Astrocyte (in vitro differentiated cells and primary cell): ENCODE measurements at places on chromosomes 2 and 18. TPM values are rescaled to one million over a fixed set of nuclear protein-coding genes. Genes with fewer than 3 reads are reported as not detected.

DNA sequence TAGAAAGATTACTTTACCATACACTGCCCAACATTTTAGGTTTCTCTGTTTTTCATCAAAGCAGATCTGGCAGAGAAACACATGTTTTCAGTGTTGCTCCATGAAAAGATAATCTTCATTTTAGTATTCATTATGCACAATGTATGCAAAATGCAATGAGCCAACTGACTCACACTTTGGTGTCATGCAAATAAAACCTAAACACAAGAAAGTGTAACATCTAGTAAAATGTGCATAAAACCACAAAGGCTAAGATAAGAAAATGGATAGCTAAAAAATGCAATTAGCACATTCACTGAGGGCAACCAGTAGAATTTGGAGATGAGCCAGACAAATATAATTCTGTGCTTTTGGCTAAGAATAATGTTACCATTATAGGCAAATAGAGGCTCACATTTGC is 203.5 kb upstream of the UBE2E3 start:
- H3K36me3 ChIP-seq, result no peaks in the 10 kb centered on the region
- DNase-seq, result peak; percentile 73

GRCh38 chr2:120182019-120182560 is 41.1 kb downstream of the TMEM185B start:
- DNase-seq, result no peak
- H3K36me3 ChIP-seq, result no peaks in the 10 kb centered on the region
- H3K27me3 ChIP-seq, result no peaks in the 10 kb centered on the region
- H3K4me1 ChIP-seq, result no peaks in the 10 kb centered on the region

- no peaks in the 10 kb centered on the region for H3K4me1 ChIP-seq
- no peak overlapping the region for H3K4me3 ChIP-seq
- no peaks in the 10 kb centered on the region for H3K36me3 ChIP-seq
Observed at GRCh38 chr2:238988105-238988504, 140.2 kb downstream of the TWIST2 start.

- no peak for DNase-seq
- H3K4me3 ChIP-seq, result no peak overlapping the region
- no peaks in the 10 kb centered on the region for H3K36me3 ChIP-seq
- H3K27ac ChIP-seq, result no peak overlapping the region
Observed at GRCh38 chr18:43278355-43278754, 1.1 kb upstream of the SYT4 start.

EPHA4 gene
- 30.1 and 35.7 TPM in 2 replicates for total RNA-seq

DNA sequence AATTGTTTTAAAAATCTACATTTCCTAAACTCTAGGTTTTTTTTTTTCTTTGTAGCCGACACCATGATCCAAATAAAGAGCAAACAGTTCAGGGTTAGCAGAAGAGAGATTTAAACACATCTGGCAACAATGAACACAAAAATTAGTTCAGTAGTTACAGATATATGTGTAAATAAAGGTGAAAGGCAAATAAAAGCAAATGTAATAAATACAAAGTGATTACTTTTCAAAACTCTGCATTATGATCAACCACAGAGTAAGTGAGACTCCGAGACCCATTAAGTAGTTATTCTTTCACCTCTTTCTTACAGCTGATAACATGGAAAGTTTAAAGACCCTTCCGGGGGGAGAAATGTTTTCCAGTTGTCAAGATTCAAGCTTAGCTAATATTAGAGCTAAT is 716 bp downstream of the CALCRL start:
- no peak overlapping the region for H3K4me3 ChIP-seq
- H3K27me3 ChIP-seq, result no peaks in the 10 kb centered on the region
- no peaks in the 10 kb centered on the region for H3K36me3 ChIP-seq
- no peak overlapping the region for H3K27ac ChIP-seq
- no peak for DNase-seq

GRCh38 chr2:71777946-71778345 is 324.6 kb downstream of the DYSF start:
- H3K4me1 ChIP-seq, result peaks cover 10% of the 10 kb centered on the region
- H3K36me3 ChIP-seq, result no peaks in the 10 kb centered on the region
- H3K27me3 ChIP-seq, result peaks cover 9% of the 10 kb centered on the region
- no peak for DNase-seq

DNA sequence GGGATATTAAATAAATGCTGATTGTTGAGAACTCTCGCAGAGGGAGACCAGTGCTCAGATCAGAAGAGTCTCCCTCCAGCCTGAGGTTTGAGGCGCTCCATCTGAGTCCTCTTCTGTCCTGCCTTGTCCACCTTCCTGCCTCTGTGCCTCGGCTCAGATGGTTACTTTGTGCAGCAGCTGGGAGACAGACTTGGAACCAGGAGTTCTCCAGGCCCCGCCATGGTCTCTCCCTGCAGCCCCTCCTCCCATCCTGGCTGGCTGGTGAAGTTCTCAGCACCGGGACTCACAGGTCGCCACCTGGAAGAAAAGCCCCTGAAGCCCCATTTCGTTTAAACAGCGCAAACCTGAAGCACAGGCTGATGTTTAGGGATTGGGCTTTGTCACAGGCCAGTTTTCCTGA is 60.6 kb downstream of the DDX1 start:
- peaks cover 2% of the 10 kb centered on the region for H3K27me3 ChIP-seq
- H3K4me3 ChIP-seq, result no peak overlapping the region
- H3K27ac ChIP-seq, result no peak overlapping the region
- no peaks in the 10 kb centered on the region for H3K36me3 ChIP-seq
- no peaks in the 10 kb centered on the region for H3K4me1 ChIP-seq
- DNase-seq, result no peak

- H3K4me3 ChIP-seq, result no peak overlapping the region
- DNase-seq, result peak; percentile 41
- no peaks in the 10 kb centered on the region for H3K27me3 ChIP-seq
- H3K27ac ChIP-seq, result no peak overlapping the region
- H3K4me1 ChIP-seq, result no peaks in the 10 kb centered on the region
- no peaks in the 10 kb centered on the region for H3K36me3 ChIP-seq
Observed at GRCh38 chr2:6148882-6149281, 456.7 kb downstream of the SOX11 start.

GRCh38 chr2:66573821-66574233 is 138.9 kb downstream of the MEIS1 start:
- peaks cover 35% of the 10 kb centered on the region for H3K4me1 ChIP-seq
- peaks cover 24% of the 10 kb centered on the region for H3K27me3 ChIP-seq
- no peak for DNase-seq
- H3K36me3 ChIP-seq, result peaks cover 5% of the 10 kb centered on the region
- H3K4me3 ChIP-seq, result no peak overlapping the region

DNA sequence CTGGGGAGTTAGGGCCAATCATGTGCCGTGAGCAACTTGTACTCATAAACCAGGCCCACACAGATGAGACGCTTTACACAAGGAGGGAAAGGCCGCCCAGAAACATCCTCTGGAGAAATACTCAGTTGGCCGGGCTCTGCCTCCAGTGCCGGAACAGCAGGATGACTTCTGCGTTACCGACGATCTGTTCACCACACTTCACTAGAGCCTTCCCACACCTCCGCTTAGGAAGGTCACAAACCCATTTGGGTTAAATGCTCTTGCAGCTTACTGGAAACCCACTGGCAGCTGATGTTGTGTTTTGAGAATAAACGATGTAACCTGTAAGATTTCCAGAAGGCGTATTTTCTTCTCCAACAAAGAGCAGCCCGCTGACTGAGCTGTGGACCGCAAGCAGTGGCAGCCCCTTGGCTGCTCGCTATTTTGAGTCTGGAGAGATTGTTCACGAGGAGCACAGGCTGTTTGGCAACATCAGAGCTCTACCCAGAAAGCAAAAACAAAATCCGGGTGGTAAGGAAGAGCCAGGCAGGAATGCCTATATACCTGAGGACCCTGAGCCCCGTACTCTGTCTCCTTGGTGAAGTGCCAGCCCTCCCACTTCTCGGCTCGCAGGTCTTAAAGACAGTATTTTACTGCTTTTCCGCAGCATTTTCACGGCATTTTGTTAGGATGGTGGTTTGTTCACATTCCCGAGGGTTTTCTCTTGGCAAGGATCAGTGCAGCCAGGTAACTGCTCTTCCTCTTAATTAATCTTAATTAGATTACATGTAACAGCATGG is 44.0 kb downstream of the COLEC12 start:
- no peak overlapping the region for H3K27ac ChIP-seq
- H3K4me3 ChIP-seq, result no peak overlapping the region
- DNase-seq, result no peak
- no peaks in the 10 kb centered on the region for H3K36me3 ChIP-seq
- peaks cover 12% of the 10 kb centered on the region for H3K4me1 ChIP-seq
- H3K27me3 ChIP-seq, result no peaks in the 10 kb centered on the region

ACOXL gene
- total RNA-seq, result 0.12 and 0.23 TPM in 2 replicates

DNA sequence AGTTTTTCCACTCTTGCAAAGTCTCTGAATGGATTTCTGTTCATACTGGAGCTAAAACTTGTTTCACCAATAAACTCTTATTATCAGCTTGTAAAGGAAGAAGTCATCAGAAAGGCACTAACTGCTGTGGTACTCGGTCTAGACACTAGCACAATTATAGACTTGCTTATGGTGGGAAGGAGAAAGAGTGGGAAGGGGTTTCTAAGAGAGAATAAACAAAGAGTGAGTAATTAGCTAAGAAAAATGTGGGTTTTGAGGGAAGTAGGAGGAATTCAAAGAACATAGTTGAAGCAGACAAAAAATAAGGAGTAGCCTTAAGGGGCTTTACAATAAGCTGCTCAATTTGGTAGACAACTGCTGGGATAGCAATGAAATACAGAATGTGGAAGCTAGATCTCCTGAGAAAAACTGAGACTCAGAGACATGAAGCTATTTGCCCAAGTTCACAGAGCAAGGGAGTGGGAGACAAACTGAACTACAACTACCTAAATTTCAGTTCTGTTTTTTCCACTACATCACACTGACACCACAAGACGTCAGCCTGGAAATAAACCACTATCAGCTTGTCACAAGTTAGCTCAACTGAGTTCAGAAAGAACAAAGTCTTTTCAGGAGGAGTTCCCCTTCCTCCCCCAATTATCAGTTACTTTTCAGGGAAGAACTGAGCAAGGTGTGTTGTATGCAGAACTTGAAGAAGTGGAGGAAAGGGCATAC is 59.7 kb downstream of the MAP4K3 start:
- peaks cover 3% of the 10 kb centered on the region for H3K36me3 ChIP-seq
- peaks cover 22% of the 10 kb centered on the region for H3K4me1 ChIP-seq
- peak; percentile 73 for DNase-seq
- H3K4me3 ChIP-seq, result no peak overlapping the region

GRCh38 chr2:170505631-170506275 is 209.4 kb upstream of the SP5 start:
- no peak for DNase-seq
- H3K27ac ChIP-seq, result no peak overlapping the region
- no peak overlapping the region for H3K4me3 ChIP-seq
- H3K4me1 ChIP-seq, result peaks cover 12% of the 10 kb centered on the region
- H3K27me3 ChIP-seq, result peaks cover 10% of the 10 kb centered on the region
- H3K36me3 ChIP-seq, result no peaks in the 10 kb centered on the region

GRCh38 chr18:32576296-32576916 is 105.7 kb upstream of the GAREM1 start:
- H3K36me3 ChIP-seq, result no peaks in the 10 kb centered on the region
- no peak overlapping the region for H3K4me3 ChIP-seq
- no peaks in the 10 kb centered on the region for H3K27me3 ChIP-seq
- H3K4me1 ChIP-seq, result no peaks in the 10 kb centered on the region

NAT8 gene
- not detected in 2 replicates for total RNA-seq

CROCC2 gene
- not detected in 2 replicates for total RNA-seq

CCDC141 gene
- 0.18 TPM in 1 of 2 replicates, not detected in the other for total RNA-seq

G6PC2 gene
- not detected in 2 replicates for total RNA-seq

- no peak overlapping the region for H3K27ac ChIP-seq
- H3K4me1 ChIP-seq, result no peaks in the 10 kb centered on the region
- no peak overlapping the region for H3K4me3 ChIP-seq
- no peaks in the 10 kb centered on the region for H3K27me3 ChIP-seq
Observed at GRCh38 chr18:41853280-41853679, 101.8 kb upstream of the PIK3C3 start.

GRCh38 chr18:7778181-7778580 is 211.1 kb downstream of the PTPRM start:
- no peak overlapping the region for H3K27ac ChIP-seq
- no peak overlapping the region for H3K4me3 ChIP-seq
- H3K36me3 ChIP-seq, result no peaks in the 10 kb centered on the region
- H3K4me1 ChIP-seq, result peaks cover 4% of the 10 kb centered on the region
- peak; percentile 64 for DNase-seq

GRCh38 chr2:40471866-40472265 is 20.0 kb upstream of the SLC8A1 start:
- H3K27ac ChIP-seq, result no peak overlapping the region
- H3K4me3 ChIP-seq, result no peak overlapping the region
- DNase-seq, result no peak

- H3K4me3 ChIP-seq, result no peak overlapping the region
- H3K36me3 ChIP-seq, result no peaks in the 10 kb centered on the region
- no peak overlapping the region for H3K27ac ChIP-seq
Observed at GRCh38 chr2:41187376-41188122, 735.7 kb upstream of the SLC8A1 start.

GRCh38 chr2:120846406-120847095 is 110.9 kb downstream of the GLI2 start:
- peaks cover 11% of the 10 kb centered on the region for H3K4me1 ChIP-seq
- H3K27ac ChIP-seq, result no peak overlapping the region
- no peaks in the 10 kb centered on the region for H3K27me3 ChIP-seq
- H3K36me3 ChIP-seq, result no peaks in the 10 kb centered on the region

- no peaks in the 10 kb centered on the region for H3K27me3 ChIP-seq
- DNase-seq, result peak; percentile 33
- no peaks in the 10 kb centered on the region for H3K36me3 ChIP-seq
- no peaks in the 10 kb centered on the region for H3K4me1 ChIP-seq
- H3K4me3 ChIP-seq, result no peak overlapping the region
- no peak overlapping the region for H3K27ac ChIP-seq
Observed at GRCh38 chr2:101419096-101419663, 31.9 kb upstream of the CREG2 start.

GRCh38 chr2:151826737-151827157 is 1.5 kb downstream of the ARL5A start:
- no peak overlapping the region for H3K27ac ChIP-seq
- peak; percentile 23 for DNase-seq
- H3K4me1 ChIP-seq, result peaks cover 18% of the 10 kb centered on the region
- no peaks in the 10 kb centered on the region for H3K36me3 ChIP-seq

RNF125 gene
- 1.8 and 1.9 TPM in 2 replicates for total RNA-seq

- no peak for DNase-seq
- H3K4me1 ChIP-seq, result no peaks in the 10 kb centered on the region
- H3K27me3 ChIP-seq, result no peaks in the 10 kb centered on the region
- H3K36me3 ChIP-seq, result no peaks in the 10 kb centered on the region
- H3K4me3 ChIP-seq, result no peak overlapping the region
- no peak overlapping the region for H3K27ac ChIP-seq
Observed at GRCh38 chr2:46562451-46562840, 83.1 kb downstream of the TMEM247 start.

DNA sequence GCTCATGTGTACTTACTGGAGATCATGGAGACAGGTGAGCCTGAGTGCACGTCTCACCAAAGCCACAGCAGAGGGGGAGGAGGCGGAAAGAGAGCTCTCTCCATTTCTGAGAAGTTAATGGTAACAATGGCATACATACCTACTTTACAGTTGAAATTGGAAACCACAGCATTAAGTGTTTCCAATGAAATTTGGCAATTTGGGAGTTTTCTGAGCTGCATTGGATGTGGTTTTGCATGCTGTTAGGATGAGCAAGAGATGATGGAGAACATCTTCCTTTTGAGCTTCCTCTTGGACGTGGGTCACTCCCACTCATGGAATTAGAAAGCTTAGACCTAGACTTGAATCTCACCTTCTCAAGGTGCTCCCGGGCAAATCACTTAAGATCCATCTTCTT is 25.5 kb upstream of the IL37 start:
- no peaks in the 10 kb centered on the region for H3K36me3 ChIP-seq
- no peak overlapping the region for H3K4me3 ChIP-seq
- no peak overlapping the region for H3K27ac ChIP-seq
- no peak for DNase-seq
